ENCODE measurements at places on chromosomes 13 and 19. TPM values are rescaled to one million over a fixed set of nuclear protein-coding genes. Genes with fewer than 3 reads are reported as not detected.

The CYP2A6 gene
- not detected for total RNA-seq

- no peak for DNase-seq
- H3K27me3 ChIP-seq: no peaks in the 10 kb centered on the region
- no peaks in the 10 kb centered on the region for H3K36me3 ChIP-seq
- H3K4me1 ChIP-seq: no peaks in the 10 kb centered on the region
These were observed at the start of gene LGALS14 for GRCh38 chr19:39704181-39705044. Gene LGALS14, plus strand, starts transcription at chr19:39704481. Its CDS starts 48 bp downstream, at chr19:39704529.

The MYPOP gene
- 1.3 TPM for total RNA-seq

- no peak overlapping the region for H3K27ac ChIP-seq
- DNase-seq: peak; percentile 68
- no peaks in the 10 kb centered on the region for H3K4me1 ChIP-seq
These were observed 75.9 kb downstream of the ESD start for GRCh38 chr13:46721054-46721453.

- H3K4me3 ChIP-seq: no peak overlapping the region
- H3K27me3 ChIP-seq: no peaks in the 10 kb centered on the region
- peaks cover 8% of the 10 kb centered on the region for H3K36me3 ChIP-seq
- peak; percentile 20 for DNase-seq
- H3K27ac ChIP-seq: no peak overlapping the region
- peaks cover 3% of the 10 kb centered on the region for H3K4me1 ChIP-seq
These were observed 10.7 kb downstream of the EPSTI1 start for GRCh38 chr13:42981317-42981716.

- no peak overlapping the region for H3K4me3 ChIP-seq
- H3K36me3 ChIP-seq: no peaks in the 10 kb centered on the region
- no peaks in the 10 kb centered on the region for H3K4me1 ChIP-seq
- H3K27me3 ChIP-seq: no peaks in the 10 kb centered on the region
- no peak for DNase-seq
These were observed 471.0 kb downstream of the TBC1D4 start for GRCh38 chr13:75010941-75011340.

The FXYD3 gene
- 0.35 TPM for total RNA-seq

DNA sequence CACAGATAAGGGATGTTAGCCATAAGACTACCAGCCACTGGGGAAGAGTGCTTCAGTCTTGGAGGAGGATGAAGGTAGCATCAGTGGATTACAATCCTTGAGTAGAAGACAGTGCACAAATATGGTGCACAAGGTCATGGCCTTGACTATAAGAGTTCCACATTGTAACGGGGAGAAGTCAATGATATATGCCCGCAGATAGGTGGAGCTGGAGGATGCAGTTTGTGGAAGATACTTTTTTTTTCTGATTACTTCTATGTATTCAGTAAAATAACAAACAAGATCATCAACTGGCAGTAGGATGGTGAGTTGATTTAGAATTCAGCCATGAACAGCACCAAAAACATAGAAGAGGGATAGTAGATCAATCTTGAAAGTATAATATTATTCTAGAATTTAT lies 926.8 kb upstream of the MIR17HG start:
- H3K27ac ChIP-seq: no peak overlapping the region
- H3K27me3 ChIP-seq: no peaks in the 10 kb centered on the region
- H3K36me3 ChIP-seq: no peaks in the 10 kb centered on the region
- no peak overlapping the region for H3K4me3 ChIP-seq

GRCh38 chr13:61162106-61162505 lies 253.5 kb downstream of the PCDH20 start:
- no peak for DNase-seq
- no peak overlapping the region for H3K27ac ChIP-seq
- no peaks in the 10 kb centered on the region for H3K4me1 ChIP-seq
- H3K4me3 ChIP-seq: no peak overlapping the region
- no peaks in the 10 kb centered on the region for H3K36me3 ChIP-seq

The RASL11A gene
- 3.6 TPM for total RNA-seq

DNA sequence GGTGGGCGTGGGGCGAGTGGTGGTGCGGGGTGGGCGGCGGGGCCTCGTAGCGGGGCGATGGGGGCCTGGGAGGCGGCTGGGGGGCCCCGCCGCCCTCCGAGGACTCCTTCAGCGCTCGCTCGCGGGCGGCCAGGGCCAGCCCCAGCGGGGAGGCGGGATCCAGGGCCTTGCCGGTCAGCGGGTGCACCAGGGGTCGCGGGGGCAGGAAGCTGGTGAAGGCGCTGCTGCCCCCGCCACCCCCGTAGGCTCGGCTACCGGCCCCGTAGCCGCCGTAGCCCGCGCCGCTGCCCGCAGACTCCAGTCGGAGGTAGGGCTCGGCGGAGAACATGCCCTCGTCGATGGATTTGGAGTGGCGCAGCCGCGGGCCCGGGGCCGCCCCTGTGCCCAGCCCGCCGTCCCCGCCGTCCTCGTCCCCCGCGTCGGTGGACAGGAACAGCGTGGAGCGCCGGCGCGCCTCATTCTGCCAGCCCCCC lies 18.6 kb downstream of the C19orf81 start:
- no peak for DNase-seq
- no peak overlapping the region for H3K4me3 ChIP-seq
- H3K4me1 ChIP-seq: no peaks in the 10 kb centered on the region
- no peak overlapping the region for H3K27ac ChIP-seq
- H3K36me3 ChIP-seq: no peaks in the 10 kb centered on the region

The ASPDH gene
- not detected for total RNA-seq

DNA sequence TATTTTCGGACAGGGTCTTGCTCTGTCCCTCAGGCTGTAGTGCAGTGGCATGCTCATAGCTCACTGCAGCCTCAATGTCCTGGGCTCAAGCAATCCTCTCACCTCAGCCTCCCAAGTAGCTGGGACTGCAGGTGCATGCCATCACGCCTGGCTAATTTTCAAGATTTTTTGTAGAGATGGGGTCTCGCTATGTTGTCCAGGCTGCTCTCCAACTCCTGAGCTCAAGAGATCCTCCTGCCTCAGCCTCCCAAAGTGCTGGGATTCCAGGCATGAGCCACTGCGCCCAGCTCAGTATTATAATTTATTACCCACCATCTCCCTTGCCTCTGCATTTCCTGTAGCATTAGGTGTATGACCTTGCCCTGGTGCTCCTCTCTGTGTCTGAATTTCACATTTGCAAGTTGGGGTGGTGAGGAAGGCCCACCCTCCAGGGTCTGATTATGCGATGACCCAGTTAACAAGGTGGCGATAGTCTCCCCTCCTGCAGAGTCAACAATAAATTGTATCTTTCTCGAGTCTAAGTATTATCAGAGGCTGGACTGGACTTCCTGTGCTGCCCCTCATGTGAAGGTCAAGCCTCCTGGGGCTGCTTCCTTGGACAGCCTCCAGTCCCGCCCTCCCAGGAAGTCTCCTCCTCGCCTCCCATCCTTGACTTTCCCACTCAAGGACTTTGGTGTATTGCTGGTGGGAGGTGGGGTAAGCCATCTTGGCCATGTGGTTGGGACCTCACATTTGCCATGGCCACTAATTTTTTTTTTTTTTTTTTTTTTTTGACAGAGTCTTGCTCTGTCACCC lies 1.5 kb upstream of the TUBB4A start:
- H3K27me3 ChIP-seq: peaks cover 47% of the 10 kb centered on the region
- no peaks in the 10 kb centered on the region for H3K36me3 ChIP-seq
- H3K4me1 ChIP-seq: peaks cover 8% of the 10 kb centered on the region
- no peak for DNase-seq
- H3K27ac ChIP-seq: no peak overlapping the region
- no peak overlapping the region for H3K4me3 ChIP-seq

DNA sequence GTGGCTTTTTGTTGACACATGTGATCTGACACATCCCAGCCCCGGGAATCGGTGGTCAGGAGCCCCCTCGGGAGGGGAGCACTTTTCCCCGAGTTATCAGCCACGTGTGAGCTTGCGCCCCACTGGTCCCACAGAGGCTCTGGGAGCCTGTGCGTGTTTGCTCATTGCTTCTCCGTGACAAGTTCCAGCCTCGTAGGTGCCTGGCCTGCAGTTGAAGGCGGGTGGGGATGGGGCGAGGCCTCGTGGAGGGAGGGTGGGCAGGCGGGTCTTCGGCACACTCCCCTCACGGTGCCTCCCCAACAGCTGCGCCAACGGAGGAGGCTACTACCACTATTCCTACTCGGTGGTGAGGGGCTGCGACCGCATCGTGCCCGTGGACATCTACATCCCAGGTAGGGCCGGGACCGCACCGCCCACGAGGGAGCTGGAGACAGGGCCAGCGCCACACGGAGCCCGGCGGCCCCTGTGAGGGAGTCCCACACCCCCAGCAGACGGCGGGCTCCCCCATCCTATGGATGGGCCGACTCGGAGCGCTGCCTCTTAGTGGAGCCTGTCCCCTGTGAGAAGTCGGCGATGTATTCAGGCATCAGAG lies 8.3 kb downstream of the GAMT start:
- DNase-seq: no peak
- peaks cover 62% of the 10 kb centered on the region for H3K36me3 ChIP-seq
- no peak overlapping the region for H3K27ac ChIP-seq
- no peak overlapping the region for H3K4me3 ChIP-seq

The P2RY11 gene
- 2.7 TPM for total RNA-seq

The SHISA7 gene
- total RNA-seq: under 0.01 TPM

DNA sequence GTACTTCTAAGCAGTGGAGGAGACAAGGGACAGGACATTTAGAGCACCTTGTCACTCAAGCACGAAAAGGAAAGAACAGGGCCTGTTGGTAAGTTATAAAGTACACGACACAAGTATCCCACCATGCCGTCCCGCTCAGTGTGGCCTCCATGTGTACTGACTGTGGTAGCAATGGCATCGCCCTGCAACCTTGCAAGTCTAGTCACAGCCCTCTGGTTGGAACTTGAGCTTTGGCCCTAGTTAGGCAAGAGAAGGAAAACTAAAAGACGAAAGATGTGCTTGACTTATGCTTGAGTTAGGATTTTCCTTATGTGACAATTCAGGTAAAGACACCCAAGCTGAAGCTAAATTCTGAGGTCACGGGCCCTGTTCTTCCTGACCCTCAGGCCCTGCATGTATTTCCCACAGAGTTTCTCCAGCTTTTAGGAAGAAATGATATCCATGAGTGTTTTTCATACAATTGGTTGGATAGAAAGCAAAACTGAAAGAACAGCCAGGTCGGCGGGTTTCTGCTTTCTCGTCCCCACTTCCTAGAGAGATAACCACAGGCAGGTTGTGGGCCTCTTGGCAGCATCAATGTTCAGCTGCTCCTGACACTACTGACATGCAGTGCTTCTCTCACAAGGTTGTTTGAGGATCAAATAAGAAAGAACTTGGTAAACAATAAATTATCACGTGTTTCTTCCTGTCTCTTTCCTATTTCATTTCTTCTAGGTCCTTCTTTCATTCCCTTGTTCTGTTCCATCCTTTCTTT lies 216.2 kb downstream of the IRS2 start:
- H3K4me1 ChIP-seq: no peaks in the 10 kb centered on the region
- DNase-seq: no peak
- no peak overlapping the region for H3K27ac ChIP-seq
- H3K4me3 ChIP-seq: no peak overlapping the region

GRCh38 chr19:34493038-34493648 lies 11.6 kb downstream of the WTIP start:
- DNase-seq: no peak
- peaks cover 58% of the 10 kb centered on the region for H3K36me3 ChIP-seq
- H3K4me3 ChIP-seq: no peak overlapping the region
- no peaks in the 10 kb centered on the region for H3K4me1 ChIP-seq

DNA sequence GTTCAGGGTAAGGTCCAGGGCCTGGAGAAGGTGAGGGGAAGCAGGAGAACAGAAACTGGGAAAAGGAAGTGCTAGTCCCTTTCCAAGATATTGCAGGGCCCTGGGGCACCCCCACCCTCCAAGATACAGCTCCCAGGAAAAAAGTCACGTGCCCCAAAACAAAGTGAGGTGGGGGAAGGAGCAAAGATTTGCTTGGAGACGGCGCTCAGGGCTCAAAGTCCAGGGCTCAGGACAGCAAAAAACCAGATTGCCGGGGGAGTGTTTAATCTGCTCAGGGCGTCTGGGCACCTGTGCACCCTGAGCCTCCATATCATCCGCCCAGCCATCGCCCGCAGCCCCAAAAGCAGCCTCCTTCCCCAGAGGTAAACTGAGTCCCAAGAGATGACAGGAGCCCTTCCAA lies 6.3 kb downstream of the SMIM24 start:
- peaks cover 15% of the 10 kb centered on the region for H3K27me3 ChIP-seq
- no peak for DNase-seq
- no peaks in the 10 kb centered on the region for H3K36me3 ChIP-seq

DNA sequence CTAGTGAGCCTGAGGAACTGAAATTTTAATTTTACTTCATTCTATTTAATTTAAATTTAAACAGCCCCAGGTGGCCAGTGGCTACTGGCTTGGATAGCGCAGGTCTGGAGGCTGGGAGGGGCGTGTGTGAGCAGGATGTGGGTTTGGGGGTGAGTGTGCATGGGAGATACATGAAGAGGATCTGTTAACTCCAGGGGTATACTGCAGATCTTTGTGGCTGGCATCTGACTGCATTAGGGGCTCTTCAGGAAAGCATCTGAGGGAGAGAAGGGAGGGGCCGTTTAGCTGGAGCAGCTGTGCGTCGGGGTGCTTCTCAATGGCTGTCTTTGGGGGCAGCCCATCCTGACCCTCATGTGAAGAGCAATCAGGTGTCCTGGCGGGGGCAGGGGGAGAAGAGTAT lies 6.8 kb downstream of the SHANK1 start:
- peaks cover 11% of the 10 kb centered on the region for H3K4me1 ChIP-seq
- H3K27ac ChIP-seq: no peak overlapping the region
- H3K27me3 ChIP-seq: peaks cover 13% of the 10 kb centered on the region
- H3K36me3 ChIP-seq: peaks cover 25% of the 10 kb centered on the region
- no peak for DNase-seq
- H3K4me3 ChIP-seq: no peak overlapping the region

The GIPC3 gene
- total RNA-seq: 0.22 TPM

- peak within 1 kb of the TSS; percentile 89 for H3K27ac ChIP-seq
- H3K36me3 ChIP-seq: no peaks in the 10 kb centered on the region
- peak within 1 kb of the TSS; percentile 50 for H3K4me3 ChIP-seq
- peak; percentile 97 for DNase-seq
- H3K27me3 ChIP-seq: no peaks in the 10 kb centered on the region
These were observed at the start of gene POSTN for GRCh38 chr13:37598597-37598996. Gene POSTN, minus strand, starts transcription at chr13:37598768. Its CDS starts 42 bp downstream, at chr13:37598726.

DNA sequence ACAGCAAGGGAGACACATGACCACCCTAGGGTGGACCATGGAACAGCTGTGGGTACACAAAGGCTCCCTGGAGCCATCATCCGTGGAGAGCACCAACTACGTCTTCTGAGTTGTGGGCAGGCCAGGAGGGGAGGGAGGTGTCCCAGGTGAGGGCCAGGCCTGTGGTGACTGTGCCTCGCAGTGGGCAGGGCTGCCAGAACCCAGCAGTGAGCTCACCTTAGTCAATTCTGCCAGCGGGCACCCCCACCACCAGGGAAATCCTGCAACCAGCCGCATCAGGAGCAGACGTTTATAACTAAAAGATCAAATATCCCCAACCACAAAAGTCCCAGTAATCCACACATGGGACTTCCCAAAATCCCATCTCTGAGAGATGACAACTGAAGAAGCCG lies 19.6 kb downstream of the ELL start:
- H3K27ac ChIP-seq: peak overlapping the region; percentile 65
- H3K4me3 ChIP-seq: no peak overlapping the region
- DNase-seq: no peak
- no peaks in the 10 kb centered on the region for H3K27me3 ChIP-seq
- peaks cover 83% of the 10 kb centered on the region for H3K4me1 ChIP-seq
- no peaks in the 10 kb centered on the region for H3K36me3 ChIP-seq

The NANOS3 gene
- 2.6 TPM for total RNA-seq

All from muscle of leg (tissue), 16 donors.